Naive thymus-derived CD8-positive, alpha-beta T cell (primary cell): ENCODE measurements at places on chromosomes 11 and 22. TPM values are rescaled to one million over a fixed set of nuclear protein-coding genes. Genes with fewer than 3 reads are reported as not detected.

IGSF22 gene
- total RNA-seq: 5.4 TPM

CBLIF gene
- not detected for total RNA-seq

HTR3B gene
- not detected for total RNA-seq

PAX6 gene
- not detected for total RNA-seq

HOATZ gene
- total RNA-seq: not detected

C1QTNF5 gene
- total RNA-seq: not detected

MS4A6E gene
- not detected for total RNA-seq

FAM83F gene
- 1.2 TPM for total RNA-seq

LYVE1 gene
- total RNA-seq: not detected

CYB5R3 gene
- total RNA-seq: 36.5 TPM

RGL4 gene
- total RNA-seq: 12.3 TPM

BTBD10 gene
- 20.2 TPM for total RNA-seq

ATG2A gene
- 41.4 TPM for total RNA-seq

MMP7 gene
- total RNA-seq: not detected

TEAD1 gene
- not detected for total RNA-seq

XKR3 gene
- not detected for total RNA-seq

OR52I2 gene
- not detected for total RNA-seq

MYBPC3 gene
- not detected for total RNA-seq

TMEM45B gene
- 4.7 TPM for total RNA-seq

ENTHD1 gene
- 0.36 TPM for total RNA-seq

B4GALNT4 gene
- total RNA-seq: 0.16 TPM

STK33 gene
- total RNA-seq: 1.8 TPM

MB gene
- total RNA-seq: not detected

CBX7 gene
- total RNA-seq: 131 TPM

RAPSN gene
- total RNA-seq: 1.3 TPM

PKDREJ gene
- total RNA-seq: not detected

PKP3 gene
- 0.16 TPM for total RNA-seq
